ENCODE measurements at places on chromosomes 5 and 9.

DNA sequence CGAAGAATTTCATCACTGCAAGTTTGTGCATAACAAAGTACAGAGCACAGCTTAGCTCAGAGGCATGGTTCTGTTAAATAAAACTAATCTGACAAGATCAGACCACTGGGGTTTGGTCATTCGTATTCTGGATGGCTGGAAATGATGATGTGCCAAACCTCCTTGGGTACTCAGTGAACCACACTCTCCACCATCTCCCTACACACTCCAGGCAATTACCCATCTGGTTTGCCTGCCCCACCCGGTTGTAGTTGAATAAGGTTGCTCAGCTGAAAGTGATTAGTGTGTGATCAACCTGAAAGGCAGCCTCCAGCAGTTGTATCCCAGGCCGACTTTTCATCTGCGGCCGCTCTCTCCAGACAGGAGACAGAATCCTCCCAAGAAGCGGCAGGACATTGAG lies 371.4 kb downstream of the TLE1 start:
- no peak for DNase-seq

DNA sequence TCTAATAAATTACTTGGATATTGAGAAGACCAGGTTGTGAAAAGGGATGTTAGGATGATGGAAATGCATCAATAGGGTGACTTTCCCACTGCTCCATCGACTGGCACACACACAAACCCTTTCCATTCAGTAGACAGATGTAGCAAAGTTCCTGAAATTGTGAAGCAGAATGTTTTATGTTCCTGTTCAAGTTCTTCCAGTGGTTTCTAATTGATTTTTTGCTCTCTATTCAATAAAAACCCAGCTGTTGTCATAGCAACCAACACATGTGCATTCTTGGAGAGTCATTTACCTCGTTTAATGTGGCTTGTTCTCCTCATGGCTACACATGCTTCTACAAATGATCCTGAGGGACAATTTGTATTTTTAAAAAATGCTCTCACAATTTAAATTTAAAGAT lies 244.6 kb downstream of the RAB3C start:
- no peak for DNase-seq

GRCh38 chr5:154568589-154568988 lies 90.6 kb upstream of the HAND1 start:
- DNase-seq, result no peak

GRCh38 chr5:65184780-65185179 lies 296.9 kb downstream of the ADAMTS6 start:
- no peak for DNase-seq

DNA sequence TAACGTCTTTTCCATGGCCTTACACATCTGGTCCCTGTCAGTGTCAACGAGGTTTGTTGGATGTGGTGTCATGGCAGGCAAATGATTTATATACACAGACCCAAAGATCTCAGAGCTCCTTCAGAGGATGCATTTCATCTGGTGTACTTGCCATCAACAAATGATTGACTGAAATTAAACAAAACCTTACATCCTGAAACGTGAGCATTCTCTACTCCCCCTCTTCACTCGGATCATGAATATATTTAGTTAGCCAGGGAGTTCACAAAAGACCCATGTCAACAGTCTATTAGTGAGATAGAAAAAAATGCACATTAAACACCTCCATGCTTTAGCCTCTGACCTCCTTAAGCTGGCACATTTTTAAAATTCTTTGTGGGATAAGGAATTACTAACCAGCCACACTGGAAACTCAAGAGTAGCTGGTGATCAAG lies 215.6 kb downstream of the EFNA5 start:
- DNase-seq, result no peak

GRCh38 chr9:93959739-93960154 lies 4.6 kb upstream of the BARX1 start:
- DNase-seq, result no peak

DNA sequence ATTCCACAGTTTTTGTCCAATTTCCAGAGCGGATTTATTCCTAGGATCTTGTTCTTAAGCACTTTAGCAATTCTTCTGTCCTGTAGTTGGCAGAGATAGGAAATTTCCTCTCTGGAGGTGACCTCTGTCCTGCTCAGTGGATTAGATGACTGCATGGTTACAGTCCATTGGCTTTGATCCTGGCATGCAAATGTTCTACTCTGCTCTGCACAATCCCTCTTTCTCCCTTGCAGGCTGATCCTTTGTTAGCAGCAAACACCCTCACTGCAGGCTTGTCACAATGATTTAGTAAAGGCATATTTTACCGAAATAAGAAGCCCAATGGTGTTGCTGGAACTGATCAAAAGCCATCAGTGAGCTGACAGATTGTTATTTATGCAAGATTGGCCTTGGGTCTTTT lies 243.8 kb downstream of the COX7C start:
- no peak for DNase-seq

DNA sequence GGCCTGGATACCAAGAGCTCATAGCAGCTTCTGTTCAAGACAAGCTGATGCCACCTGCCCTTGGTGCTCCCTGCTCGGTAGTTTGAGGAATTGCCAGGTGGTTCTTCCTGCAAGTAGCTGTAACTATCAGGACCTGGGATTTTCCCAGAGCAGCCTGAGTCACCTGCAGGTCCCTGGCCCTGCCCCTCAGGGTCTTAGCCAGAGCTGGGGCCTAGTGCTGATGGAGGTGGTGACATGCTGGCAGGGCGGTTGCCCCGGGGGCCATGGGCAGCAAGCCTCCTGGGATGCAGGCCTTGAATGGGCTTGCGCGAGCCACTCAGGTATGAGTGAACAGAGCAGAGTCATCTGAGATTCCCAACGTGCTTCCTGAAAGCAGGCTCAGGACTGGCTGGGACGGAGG lies 262.3 kb downstream of the HSPA4 start:
- no peak for DNase-seq

- no peak for DNase-seq
Observed at GRCh38 chr5:122703203-122703602, 71.7 kb upstream of the SNX2 start.

GRCh38 chr5:149333711-149334443 lies 11.4 kb upstream of the GRPEL2 start:
- DNase-seq, result no peak
